ENCODE measurements at places on chromosomes 16 and 17.

- no peak for DNase-seq
These were observed 14.9 kb downstream of the CEP131 start for GRCh38 chr17:81207610-81208581.

- DNase-seq, result no peak
These were observed 23.3 kb upstream of the CCR7 start for GRCh38 chr17:40588552-40588951.

- no peak for DNase-seq
These were observed 9.2 kb downstream of the TANC2 start for GRCh38 chr17:62975206-62975605.

DNA sequence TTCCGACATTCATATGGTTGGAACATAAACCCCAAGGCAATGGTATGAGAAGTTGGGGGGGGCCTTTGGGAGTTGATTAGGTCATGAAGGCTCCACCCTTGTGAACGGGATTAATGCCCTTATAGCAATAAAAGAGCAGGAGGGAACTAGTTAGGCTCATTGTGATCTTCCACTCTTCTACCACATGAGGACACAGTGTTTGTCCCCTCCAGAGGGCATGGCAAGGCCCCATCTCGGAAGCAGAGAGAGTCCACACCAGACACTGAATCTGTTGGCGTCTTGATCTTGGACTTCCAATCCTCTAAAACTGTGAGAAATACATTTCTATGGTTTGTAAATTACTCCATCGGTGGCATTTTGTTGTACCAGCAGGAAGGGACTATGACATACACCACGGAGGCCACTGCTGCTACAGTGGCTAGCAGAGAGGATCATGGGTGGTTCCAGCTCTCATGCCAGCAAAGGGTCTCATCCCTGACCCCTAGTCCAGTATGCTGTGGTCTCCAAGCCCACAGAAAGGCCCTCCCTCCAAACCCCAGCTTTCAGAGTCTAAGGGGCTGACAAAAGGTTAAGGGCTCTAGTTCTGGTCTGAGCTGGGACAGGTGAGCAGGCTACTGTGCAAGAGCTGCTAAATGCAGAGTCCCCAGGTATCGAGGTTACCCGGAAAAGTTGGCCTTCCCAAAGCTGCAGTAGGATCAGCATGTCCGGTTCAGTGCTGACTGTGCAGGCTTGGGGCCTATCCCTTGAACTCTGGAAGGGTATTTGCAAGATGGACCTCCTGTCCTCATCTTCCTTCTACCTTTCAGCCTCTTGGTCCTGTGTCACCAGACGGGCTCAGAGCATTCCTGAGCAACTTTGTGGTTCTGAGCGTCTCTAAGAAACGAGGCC, 12.2 kb downstream of the CCR7 start:
- DNase-seq, result no peak

GRCh38 chr17:19370493-19370960, 7.8 kb upstream of the MAPK7 start:
- DNase-seq, result no peak

GRCh38 chr16:65697521-65697920, 575.7 kb upstream of the CDH11 start:
- DNase-seq, result no peak

- peak; percentile 88 for DNase-seq
These were observed 157.4 kb downstream of the PRKCA start for GRCh38 chr17:66459811-66460270.

GRCh38 chr17:43952351-43952723, 1.4 kb downstream of the PYY start:
- no peak for DNase-seq

GRCh38 chr17:65433157-65433556, 128.3 kb downstream of the AXIN2 start:
- no peak for DNase-seq

DNA sequence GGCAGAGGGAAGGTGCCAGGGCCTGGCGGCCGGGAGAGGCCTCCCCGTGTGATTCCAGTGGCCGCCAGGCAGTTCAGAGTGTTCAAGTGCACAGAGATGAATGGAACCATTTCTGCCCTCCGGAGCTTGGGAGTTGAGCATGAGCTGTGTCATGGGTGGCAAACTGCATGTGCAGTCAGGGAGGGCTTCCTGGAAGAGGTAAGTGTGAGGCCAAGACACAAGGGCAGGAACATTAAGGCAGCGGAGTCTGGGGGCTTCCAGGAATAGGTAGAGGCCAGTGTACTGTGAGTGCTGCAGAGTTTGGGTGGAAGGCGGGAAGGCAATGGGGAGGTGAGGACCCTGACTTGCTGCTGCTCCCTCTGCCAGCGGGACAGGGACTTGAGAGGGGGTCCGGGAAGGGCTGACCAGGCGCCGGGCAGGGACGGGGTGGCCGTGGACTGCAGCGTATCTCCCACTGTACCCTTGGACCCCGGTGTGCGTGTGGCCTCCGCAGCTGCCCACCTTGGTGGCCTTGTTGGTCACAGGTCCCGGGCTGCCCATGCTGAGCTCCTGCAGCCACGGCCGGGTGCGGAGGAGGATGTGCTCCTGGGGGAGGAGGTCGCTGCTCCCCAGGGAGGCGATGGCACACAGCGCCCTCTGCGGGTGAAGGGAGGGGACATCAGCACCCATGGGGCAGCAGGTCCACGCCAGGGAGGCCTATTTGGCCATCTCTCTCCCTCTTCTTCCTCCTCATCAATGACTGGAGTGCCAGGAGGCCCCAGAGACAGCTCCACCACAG, 7.5 kb upstream of the CEP131 start:
- DNase-seq, result no peak

DNA sequence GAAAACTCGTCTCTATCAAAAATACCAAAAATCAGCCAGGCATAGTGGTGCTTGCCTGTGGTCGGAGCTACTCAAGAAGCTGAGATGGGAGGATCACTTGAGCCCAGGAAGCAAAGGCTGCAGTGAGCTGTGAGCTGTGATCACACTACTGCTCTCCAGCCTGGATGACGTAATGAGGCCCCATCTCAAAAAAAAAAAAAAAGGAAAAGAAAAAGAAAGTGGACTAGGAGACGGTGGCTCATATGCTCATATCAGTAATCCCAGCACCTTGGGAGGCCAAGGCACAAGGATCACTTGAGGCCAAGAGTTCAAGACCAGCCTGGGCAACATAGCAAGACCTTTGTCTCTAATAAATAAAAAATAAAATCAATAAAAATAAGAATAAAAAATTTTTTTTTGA, 8.8 kb upstream of the SUMO2 start:
- DNase-seq, result no peak

- DNase-seq, result no peak
These were observed 3.0 kb downstream of the RAB26 start for GRCh38 chr16:2151188-2152091.

DNA sequence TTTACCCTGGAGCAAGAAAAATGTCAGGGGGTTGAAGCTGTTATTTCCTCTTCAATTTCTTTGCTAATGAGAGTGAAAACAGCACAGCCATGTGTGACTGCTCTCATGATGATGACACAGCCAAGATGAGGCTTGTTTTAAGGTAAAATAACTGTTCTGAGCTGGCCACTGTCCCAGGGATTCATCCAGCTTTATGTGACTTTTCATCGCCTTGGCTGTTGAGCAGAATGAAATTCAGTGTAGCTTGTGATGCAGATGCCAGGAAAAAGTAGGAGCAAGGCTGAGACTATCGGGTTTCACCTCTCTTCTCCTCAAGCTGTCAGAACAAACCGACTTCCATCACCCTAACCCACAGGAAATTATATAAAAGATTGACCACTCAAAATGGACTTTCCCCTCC, 361.8 kb upstream of the CDH5 start:
- DNase-seq, result no peak

DNA sequence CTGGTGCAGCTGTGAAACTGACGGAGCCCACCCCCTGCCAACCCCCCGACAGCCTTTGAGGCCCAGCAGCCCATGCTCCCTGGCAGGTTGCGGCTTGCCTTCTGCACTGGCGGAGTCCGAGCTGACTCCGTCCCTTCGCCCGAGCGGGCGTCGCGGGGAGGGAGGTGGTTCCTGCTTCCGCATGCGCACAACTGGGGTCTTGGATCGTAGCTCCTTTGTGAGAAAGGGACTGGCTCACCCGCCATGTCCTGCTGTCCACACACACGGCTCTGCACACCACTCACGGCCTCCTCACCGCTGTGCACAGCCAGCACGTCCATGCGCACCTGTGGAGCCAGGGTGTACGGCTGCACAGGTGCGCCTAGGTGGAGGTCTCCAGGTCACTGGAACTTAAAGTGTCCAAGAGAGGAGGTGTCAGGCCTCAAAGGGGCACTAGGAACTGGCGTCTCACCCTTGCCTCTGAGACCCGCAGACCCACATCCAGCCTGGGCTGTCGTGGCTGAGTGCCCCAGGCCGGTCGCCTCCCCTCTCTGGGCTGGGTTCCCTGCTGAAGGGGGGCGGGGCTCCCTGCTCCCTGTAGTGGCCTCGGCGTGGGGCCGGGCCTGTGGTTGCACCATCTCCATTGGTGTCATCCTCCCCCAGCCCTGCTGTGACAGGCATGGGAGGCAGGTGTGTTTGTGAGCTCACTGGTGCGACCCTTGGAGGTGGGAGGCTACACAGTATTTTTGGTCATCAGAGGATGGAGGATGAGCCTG, 45.3 kb downstream of the JPH3 start:
- DNase-seq, result no peak

- no peak for DNase-seq
These were observed 10.0 kb downstream of the GAN start for GRCh38 chr16:81324808-81325207.
